Calu3 (cell line): ENCODE measurements at places on chromosomes 5 and 9.

DNA sequence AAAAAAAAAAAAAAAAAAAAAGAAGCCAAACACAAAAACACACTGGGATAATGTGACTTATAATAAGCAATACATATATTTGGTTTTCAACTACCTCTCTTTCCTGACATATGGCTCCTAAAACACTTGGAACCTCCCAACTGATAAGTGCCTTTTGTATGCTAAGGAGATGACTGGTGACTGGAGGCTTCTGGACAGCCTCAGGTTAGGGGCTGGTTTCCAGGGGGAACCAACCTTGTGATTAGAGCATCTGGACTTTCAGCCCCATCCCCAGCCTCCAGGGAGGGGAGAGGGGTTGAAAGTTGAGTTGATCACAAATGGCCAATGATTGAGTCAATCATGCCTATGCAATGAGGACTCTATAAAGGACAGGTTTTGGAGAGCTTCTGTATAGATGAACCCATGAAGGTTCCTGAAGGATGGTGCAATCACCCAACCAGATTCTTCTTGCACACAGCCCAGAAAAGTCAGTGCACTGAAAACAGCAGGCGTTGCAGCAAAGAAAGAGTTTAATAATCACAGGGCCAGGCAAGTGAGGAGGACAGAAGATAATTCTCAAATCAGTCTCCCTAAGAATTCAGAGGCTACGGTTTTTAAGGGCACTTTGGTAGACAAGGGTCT, 276.7 kb downstream of the AUH start:
- DNase-seq: no peak

GRCh38 chr5:69492391-69492922, at the start of gene OCLN:
OCLN (plus strand) TSS chr5:69492790; CDS start chr5:69504245, 11,455 bp downstream.
- DNase-seq: peak; percentile 91

DNA sequence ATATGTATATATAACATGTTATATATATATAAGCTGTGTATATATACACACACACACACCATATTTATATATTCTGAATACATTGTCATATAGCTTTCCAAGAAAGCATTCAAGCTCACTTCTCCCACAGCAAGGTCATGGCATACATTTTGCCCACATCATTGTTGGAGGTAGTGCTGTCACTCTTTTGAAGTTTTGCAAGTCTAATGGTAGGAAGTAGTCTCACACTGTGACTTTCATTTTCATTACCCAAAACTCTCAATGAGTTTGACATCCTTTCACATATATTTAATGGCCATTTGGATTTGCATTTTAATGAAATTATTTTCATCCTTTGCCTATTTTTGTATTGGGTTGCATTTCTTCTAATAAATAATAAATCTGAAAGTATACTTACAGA, 59.8 kb upstream of the COX7C start:
- no peak for DNase-seq

DNA sequence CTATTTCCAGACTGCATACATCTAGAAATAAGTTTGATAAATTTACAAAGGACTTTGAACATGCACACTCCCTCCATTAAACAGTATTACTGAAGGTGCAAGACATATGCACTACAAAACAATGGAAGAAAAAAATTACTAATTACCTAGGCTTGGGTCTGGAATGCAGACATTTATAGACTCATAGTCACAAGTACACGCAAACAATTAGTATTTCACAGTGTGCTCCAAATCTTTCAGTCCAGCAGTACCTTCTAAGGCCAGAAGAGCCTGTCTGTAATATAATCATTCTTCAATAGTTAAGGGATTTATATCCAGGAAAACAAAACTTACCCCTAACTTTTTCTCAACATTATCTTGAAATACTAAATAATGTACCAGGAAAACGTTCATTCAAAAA, 11.2 kb downstream of the RICTOR start:
- no peak for DNase-seq

- DNase-seq: no peak
Measured at GRCh38 chr5:83539463-83539790, 67.9 kb downstream of the VCAN start.

GRCh38 chr9:137731216-137731946, 112.6 kb downstream of the EHMT1 start:
- DNase-seq: no peak
